Activated naive CD8-positive, alpha-beta T cell treated with anti-CD3 and anti-CD28 coated beads, Interleukin-2, amount 50 U/mL, for 24 hours (primary cell): ENCODE measurements at places on chromosomes 4 and X.

DNA sequence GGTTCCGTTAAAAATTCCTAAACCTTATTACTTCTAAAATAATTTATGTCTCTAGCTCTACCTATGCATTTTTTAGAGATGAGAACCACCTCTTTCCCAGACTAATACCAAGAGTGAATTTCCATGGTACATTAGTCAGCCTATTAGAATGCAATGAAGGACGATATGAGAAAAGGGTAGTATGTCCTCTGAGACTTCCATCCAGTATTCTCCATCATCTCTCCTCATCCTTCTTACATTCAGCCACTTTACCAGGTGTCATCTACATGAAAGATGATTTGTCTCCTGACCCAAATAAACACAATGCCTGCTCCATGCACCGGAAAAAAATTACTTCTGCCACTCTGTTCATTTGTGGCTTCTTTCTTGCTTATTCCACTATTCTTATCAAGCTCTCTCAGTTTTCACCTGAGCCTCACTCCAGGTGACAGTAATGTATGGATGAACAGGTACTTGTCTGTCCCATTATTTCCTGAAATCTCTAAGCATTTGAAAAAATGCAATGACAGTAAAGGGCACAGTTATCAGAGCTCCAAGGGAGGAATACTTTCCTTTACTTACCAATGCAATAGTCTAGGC, 97.9 kb downstream of the MAB21L2 start:
- no peak for DNase-seq

DNA sequence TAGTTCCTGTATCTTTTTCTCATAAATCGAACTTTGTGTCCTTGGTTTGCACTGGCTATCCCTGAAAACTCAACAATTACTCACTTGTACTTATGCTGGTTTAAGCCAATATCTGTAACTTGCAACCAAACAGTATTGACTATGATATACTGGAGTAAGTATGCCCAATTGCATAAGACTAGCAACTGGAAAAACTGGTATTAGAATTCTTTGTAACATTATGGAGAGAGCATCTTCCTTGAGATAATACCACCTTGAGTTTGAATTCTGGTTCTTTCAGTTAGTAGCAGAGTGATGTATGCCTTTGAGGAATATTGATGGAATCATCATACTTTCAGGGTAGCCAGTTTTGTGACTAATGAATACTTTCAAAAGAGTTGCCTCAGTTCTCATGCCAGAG, 28.1 kb downstream of the BMP3 start:
- DNase-seq, result no peak

GRCh38 chr4:131441004-131441688, 1707.9 kb upstream of the PCDH10 start:
- DNase-seq, result no peak

DNA sequence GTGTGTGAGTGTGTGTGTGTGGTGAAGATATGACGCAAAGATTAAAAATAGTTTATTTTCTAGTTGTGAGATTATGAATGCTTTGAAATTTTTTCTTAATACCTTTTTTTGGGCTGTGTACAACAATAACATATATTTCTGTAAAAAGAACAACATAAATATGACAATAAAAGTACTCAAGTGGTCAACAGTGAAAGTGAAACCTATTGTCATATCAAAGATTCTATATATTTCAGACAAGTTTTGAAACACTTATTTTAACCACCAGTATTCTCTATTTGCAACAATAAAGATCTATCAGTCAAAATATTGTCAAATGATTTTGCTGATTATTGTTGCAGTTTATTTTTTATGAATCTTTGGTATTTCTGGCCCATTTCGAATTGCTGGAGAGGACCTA, 98.0 kb downstream of the SPOCK3 start:
- no peak for DNase-seq

DNA sequence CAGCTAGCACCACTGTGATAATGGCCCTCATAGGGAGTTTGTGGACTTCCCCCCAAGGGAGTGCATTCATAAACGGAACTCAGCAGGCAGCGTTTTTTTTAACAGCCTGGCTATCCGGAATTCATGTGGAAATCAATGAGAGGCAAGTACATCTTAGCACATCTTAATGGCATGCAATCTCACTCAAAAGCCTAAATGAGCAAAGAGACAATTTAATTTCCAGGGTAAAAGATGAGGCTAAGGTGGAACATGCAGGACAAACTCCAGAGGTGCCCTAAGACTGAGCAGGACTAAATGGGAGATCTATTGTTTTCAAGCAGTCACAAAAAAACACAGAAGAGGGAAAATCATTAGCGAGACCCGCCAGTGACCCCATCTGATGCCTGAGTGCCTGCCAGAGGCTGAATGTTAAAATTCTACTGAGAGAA, 243.5 kb upstream of the KCNIP4 start:
- no peak for DNase-seq
